Aorta (tissue), 5 donors: ENCODE measurements at places on chromosomes 6 and 20. TPM values are rescaled to one million over a fixed set of nuclear protein-coding genes. Genes with fewer than 3 reads are reported as not detected.

DNA sequence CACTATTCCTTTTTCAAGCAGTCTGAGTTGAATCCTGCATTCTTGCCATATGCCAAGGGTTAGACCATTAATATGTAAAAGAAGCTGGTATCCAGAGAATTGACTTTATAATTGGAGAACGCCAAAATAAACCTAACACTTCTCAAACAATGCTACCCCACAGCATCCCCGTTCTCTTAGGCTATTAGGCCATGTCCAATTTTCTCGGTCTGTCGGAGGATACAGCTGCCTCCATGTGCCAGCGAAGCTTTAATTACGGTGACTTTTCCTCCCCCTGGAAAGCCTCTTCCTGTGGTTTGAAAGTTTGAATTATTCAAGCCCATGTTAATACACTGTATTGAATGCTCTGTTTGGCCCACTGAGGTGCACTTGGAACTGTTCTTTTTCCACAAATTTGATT lies 60.5 kb downstream of the HS3ST5 start:
- no peak for DNase-seq

MUC21 gene
- total RNA-seq = not detected

GRCh38 chr6:15132854-15133670 lies 112.8 kb upstream of the JARID2 start:
- DNase-seq = no peak

DNA sequence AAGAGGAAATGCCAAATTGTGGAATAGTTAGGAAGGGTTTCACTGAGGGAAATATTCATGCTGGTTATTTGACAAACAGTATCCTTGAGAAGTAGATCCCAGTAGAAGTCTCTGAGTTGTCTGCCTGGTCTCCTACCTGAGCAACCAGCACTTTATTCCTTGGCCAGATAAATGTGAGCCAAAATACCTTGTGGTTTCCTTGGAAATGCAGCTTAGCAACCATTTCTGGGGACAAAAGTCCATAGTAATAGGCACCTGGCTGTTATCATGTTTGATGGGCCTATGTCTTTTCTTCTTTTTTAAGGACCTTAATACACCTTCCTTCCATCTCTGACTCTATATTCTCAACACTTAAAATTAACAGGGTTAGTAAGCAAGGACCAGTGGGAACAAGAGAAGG lies 217.1 kb upstream of the MARCKS start:
- no peak for DNase-seq

IPCEF1 gene
- total RNA-seq = 4.7 TPM

DNA sequence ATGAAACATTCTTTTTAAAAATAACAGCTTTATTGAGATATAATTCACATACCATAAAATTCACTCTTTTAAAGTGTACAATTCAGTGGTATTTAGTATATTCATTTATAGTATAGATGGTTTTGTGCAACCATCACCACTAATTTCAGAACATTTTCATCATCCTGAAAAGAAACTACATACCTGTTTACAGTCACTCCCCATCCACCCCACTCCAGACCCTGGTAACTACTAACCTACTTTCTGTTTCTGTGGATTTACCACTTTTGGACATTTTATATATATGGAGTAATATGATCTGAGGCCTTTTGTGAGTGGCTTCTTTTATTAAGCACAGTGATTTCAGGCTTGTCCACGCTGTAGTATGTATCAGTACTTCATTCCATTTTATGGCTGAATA lies 2.5 kb upstream of the TMEM217 start:
- DNase-seq = no peak
